Pulmonary artery endothelial cell (primary cell): ENCODE measurements at places on chromosomes 2 and 18. TPM values are rescaled to one million over a fixed set of nuclear protein-coding genes. Genes with fewer than 3 reads are reported as not detected.
A peak's percentile ranks its signal among the peaks of the same experiment; 100 is the strongest.

DNA sequence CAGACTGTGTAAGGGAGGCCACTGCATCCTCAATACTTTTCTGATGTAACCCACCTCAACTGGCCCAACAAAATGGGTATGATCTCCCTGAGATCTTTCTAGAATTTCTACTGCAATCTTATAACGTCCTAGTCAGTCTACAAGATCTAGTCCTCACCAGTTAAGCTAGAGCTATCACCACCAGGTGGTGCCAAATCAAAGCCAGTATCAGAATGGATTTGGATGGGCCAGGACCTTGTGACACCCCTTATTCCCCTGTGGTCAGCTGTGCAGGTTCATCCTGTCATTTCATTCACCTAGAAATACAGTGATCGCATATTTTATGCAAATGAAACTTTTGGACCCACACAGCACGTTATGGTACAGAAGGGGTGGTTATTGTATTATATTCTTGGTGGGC is 90.3 kb downstream of the OLA1 start:
- DNase-seq: no peak

The YPEL5 gene
- total RNA-seq: 75.6 and 77.1 TPM in 2 replicates

GRCh38 chr2:170656669-170657068 is 58.5 kb upstream of the SP5 start:
- DNase-seq: no peak

- no peak for DNase-seq
These were observed 132.2 kb downstream of the SMAD7 start for GRCh38 chr18:48818329-48819254.

DNA sequence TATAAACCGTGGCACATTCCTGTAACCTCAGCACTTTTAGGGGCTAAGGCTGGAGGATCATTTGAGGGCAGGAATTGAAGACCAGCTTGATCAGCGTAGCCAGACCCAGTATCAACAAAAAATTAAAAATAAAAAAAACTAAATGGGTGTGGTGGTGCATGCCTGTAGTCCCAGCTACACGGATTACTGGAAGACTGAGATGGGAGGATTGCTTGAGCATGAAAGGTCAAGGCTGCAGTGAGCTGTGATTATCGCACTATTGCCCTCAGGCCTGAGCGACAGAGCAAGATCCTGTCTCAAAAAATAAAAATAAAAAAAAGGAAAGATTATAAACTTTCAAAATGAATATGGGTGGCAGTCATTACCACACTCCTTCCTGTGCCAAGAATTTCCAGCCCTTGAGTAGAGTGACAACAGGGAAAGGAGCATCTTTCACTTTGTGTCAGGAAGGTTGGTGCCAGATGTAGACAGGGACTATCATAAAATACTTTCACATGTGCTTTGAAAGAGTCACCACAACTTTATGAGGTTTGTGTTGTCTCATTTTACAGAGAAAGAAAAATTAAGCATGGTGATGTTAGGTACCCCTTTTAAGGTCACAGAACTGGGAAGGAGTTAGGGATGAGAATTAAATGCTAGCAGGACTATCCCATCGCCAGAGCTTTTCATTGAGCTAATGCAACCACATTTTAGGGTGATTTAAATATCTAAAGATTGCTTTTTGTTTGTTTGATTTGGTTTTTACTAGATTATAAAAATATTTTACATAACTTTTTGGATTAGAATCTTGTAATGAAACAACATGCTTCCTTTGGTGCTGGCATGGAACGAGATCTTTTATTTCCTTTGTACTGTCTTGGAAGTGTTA is 1617.4 kb upstream of the ACVR2A start:
- DNase-seq: no peak

GRCh38 chr2:58606799-58607198 is 365.7 kb upstream of the FANCL start:
- no peak for DNase-seq

The POLR1A gene
- total RNA-seq: 14.8 and 23.3 TPM in 2 replicates

DNA sequence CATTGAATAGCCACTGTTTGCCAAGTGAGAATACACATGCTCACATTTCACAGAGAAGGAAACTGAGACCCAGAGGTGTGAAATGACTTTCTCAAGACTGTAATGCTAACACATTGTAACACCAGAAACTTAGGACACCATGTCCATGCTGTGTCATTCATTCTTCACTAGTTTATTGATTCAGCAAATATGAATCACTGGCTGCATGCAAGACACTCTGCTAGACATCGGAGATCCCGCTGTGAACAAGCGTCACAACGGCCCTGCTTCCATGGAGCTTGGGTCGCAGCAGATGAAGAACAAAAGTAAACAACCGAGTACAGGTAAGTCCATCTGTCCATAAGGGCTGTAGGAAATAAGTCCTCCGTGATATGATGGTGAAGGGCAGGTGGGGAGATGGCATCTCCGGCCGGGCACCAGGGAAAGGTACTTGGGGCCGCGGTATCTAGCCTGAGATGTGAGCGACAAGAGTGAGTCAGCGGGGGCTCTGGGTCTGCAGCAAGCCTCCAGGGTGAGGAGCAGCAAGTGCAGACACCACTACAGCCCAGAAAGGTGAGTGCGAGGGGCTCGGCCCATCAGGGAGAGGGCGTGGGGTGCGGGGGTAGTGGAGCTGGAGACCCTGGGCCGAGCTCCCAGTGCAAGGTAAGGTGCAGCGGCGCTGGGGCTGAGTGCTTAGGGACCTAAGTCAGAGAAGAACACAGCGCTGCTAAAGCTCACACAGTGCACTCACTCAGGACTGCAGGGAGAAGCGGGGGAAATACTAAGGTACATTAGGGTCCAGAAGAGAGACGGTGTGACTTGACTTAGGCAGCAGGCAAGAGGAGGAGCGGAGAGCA is 391.2 kb downstream of the FBXO15 start:
- no peak for DNase-seq

The GALM gene
- 3.5 and 11.2 TPM in 2 replicates for total RNA-seq

The FASTKD1 gene
- 16.0 and 27.0 TPM in 2 replicates for total RNA-seq

DNA sequence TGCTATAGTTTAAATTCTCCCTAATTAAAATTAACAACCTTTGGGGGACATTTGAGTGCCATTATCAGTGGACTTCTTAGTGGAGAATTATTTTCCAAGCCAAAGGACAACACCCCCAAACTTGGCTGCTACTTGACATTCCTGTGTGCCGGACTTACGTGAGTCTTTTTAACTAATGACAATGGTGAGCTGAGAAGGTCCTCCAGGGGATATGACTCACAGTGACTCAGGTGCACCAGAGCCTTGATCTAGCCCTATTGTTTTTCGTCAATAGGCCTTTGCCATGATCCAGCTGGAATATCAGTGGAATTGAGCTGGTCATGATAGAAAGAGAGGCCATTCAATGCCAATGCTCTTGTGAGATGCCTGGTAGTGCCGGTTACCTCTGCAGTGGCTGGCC is 118.1 kb upstream of the CXCR4 start:
- DNase-seq: peak; percentile 87

The FAM237A gene
- not detected in 2 replicates for total RNA-seq

GRCh38 chr18:59627414-59627813 is 69.8 kb downstream of the CCBE1 start:
- no peak for DNase-seq

The PROM2 gene
- total RNA-seq: 0.07 and 0.14 TPM in 2 replicates

The SCTR gene
- not detected in 2 replicates for total RNA-seq

GRCh38 chr2:19883971-19884720 is 17.6 kb downstream of the TTC32 start:
- no peak for DNase-seq

- DNase-seq: no peak
These were observed 53.2 kb upstream of the FZD7 start for GRCh38 chr2:201980389-201980821.

GRCh38 chr18:48663931-48664847 is 125.4 kb downstream of the CTIF start:
- no peak for DNase-seq

DNA sequence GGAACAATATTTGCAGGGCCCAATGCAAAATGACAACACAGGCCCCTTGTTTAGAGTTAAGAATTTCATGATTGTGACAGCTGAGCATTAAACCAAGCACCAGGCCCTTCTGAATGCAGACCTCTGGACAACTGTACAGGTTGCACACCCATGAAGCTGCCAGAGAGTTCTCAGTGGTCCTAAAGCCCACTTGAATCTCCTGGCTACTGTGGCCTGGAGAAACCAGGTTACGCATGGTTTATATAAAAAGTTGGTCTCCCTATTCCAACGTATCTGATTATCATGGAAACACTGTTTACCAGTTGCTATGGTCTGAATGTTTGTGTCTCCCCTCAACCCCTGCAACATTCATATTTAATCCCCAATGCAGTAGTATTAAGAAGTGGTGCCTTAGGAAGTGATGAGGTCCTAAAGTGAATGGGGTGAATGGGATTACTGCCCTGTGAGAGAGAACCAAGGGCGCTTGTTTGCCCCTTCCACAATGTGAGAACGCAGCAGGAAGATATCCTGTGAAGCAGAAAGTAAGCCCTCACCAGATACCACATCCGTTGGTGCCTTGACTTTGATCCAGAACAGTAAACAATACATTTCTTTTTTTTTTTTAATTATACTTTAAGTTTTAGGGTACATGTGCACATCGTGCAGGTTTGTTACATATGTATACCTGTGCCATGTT is 48.0 kb upstream of the ANXA4 start:
- DNase-seq: no peak

DNA sequence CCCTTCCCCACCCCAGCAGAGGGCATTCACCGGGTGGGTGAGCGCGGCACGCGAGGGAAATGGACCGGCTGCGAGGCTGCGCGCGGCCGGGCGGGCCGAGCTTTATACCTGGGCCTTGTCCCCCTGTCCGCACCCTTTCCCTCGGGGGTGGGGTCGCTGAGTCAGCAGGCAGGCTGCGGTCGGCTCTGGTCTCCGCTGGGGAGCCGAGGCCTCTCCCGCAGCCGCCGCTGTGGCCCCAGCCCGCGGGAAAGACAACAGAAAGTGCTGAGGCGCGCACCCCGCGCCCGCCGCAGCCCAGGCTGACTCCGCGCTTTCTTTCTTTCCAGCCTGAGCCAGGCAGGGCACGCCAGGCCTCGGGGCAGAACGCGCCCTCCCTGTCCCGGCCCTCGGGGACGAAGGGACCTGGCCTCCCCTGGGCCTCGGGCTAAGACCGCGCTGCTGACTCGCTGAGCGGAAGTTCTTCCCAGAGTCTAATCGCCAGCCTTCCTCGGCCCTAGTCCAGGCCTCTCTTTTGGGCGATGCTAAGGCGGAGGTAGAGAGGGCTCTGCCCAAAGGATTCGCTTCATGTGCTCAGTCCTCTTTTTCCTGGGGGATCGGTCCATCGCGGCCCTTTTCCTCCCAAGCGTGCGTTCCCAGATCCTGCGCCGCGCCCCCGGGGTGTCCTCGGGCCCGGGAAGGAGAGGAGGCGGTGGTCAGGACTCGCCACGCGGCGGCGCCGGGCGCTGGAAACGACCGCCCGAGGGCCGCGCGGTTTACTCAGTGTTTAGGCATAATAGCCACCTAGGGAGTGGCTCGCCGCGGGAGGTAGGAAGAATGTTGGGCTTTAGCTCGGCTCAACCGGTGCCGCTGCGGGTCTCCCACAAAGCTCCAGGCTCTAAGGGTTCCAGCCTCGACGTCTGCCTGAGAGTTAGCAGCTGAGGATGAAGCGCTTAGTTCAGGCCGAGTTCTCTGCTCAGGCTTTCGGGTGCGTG is at the start of gene CRYBA2:
CRYBA2 (minus strand) TSS at position 78 of the 971 bp plus-strand sequence. CDS start 246 bp downstream, outside the sequence.
- DNase-seq: no peak

- no peak for DNase-seq
These were observed 766 bp downstream of the PDE6D start for GRCh38 chr2:231780123-231780908.

- no peak for DNase-seq
These were observed 3.4 kb downstream of the TET3 start for GRCh38 chr2:73987948-73988700.

DNA sequence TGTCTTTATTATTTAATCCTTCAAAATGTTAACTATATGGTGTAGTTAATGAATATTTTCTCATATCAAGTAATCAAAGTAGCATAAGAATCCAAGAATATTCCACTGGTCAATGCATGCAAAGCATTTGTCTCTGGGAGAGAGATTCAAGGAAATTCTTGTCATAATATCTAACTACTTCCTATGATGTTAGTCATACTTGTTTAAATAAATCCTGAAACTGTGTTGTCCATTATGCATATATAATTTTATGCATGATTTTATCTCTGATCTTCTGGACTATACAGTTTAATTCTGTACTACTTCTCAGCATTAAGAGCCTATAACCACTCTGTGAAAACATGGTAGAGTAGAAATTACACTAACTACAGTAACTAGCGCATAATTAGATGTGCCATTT is 388.3 kb downstream of the NR4A2 start:
- DNase-seq: no peak

- no peak for DNase-seq
These were observed 132.0 kb upstream of the ZSWIM2 start for GRCh38 chr2:186980787-186981550.

DNA sequence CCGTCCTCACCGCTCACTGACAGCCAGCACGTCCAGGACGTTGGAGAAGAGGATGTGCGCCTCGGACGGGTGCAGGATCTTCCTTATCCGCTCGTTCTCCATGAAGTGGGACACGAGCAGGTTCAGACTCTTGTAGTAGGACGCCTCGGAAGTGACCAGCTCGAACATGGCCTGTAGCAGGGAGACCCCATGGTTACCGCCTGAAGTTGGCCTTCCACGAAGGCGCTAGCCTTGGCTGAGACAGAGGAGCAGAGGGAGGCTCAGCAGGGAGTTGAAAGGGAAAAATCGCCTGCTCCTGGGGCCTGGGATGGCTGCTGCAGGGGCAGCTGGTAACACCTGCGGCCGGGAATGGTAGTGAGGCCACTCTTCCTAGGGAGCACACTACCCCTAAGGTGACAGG is 24.7 kb downstream of the SNORC start:
- no peak for DNase-seq

- no peak for DNase-seq
These were observed 495.7 kb upstream of the VRK2 start for GRCh38 chr2:57550912-57551311.

DNA sequence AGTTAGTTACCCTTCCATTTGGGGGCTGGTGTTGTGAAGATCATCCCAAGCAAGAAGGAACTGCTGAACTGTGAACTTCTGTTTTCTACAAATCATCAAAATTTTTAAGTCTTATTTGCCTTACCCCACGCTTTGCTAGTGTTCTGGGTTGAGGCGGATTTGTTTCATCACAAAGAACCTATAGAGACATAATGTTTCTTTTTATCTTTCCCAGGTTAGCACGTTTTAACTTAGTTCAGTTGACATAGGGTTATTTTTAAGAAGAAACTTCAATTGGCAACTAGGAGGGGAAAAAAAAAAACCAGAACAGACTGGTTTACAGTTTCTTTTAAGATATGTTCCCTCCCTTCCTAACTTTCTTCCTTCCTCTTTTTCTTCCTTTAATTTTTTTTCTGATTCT is 31.1 kb upstream of the CERS6 start:
- no peak for DNase-seq

The HNMT gene
- 9.2 and 11.3 TPM in 2 replicates for total RNA-seq

- DNase-seq: no peak
These were observed 255.8 kb upstream of the EPAS1 start for GRCh38 chr2:46041434-46041833.

DNA sequence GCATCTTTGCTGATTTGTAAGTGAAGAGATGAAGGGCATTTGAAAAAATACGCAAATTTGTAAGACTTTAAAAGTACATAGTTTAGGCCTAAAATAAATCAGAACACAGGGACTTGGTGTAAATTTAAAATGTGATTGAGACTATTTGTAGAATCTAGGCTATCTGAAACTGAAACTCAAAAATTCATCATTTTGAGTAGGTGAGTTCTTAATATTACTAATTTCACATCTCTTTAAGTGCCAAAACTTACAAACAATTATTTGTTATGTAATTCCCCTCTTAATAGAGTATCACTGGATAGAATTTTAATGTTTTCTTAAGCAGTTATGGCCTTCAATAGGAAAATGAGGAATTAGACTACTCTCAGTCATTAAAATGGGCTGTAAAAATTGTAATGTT is 14.0 kb upstream of the HRH4 start:
- no peak for DNase-seq

- no peak for DNase-seq
These were observed 1.1 kb downstream of the PTH2R start for GRCh38 chr2:208407667-208408066.

The DSC3 gene
- total RNA-seq: 0.04 and 2.0 TPM in 2 replicates

The NAPG gene
- 37.4 and 42.9 TPM in 2 replicates for total RNA-seq
